Stimulated activated CD4-positive, alpha-beta T cell treated with anti-CD3 and anti-CD28 coated beads, Interleukin-1b, Interleukin-23, amount 100 ng/mL, for 24 hours (primary cell): ENCODE measurements at places on chromosomes 1 and 21.

DNA sequence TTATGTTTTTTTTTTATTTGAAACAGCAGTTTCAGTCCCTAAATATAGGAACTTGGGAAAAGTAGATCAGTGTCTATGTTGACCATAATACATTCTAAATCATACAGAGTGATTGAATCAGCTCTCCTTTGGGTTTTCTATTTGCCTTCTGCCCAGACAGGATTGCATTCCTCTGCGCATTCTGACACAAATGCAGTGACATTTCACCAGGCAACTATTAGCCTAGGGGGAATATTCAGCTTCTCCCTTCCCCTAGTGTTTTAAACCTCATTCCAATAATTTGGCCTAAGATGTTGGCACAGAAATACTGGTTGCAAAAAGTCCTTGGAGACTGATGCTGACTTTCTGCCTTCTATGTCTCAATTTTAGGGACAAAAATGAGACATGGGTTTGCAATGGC lies 172.8 kb downstream of the PTGER3 start:
- no peak for DNase-seq

- DNase-seq, result no peak
Observed at GRCh38 chr1:107536266-107536665, 395.4 kb downstream of the NTNG1 start.

GRCh38 chr1:145792484-145792883 lies 31.4 kb downstream of the RNF115 start:
- no peak for DNase-seq

DNA sequence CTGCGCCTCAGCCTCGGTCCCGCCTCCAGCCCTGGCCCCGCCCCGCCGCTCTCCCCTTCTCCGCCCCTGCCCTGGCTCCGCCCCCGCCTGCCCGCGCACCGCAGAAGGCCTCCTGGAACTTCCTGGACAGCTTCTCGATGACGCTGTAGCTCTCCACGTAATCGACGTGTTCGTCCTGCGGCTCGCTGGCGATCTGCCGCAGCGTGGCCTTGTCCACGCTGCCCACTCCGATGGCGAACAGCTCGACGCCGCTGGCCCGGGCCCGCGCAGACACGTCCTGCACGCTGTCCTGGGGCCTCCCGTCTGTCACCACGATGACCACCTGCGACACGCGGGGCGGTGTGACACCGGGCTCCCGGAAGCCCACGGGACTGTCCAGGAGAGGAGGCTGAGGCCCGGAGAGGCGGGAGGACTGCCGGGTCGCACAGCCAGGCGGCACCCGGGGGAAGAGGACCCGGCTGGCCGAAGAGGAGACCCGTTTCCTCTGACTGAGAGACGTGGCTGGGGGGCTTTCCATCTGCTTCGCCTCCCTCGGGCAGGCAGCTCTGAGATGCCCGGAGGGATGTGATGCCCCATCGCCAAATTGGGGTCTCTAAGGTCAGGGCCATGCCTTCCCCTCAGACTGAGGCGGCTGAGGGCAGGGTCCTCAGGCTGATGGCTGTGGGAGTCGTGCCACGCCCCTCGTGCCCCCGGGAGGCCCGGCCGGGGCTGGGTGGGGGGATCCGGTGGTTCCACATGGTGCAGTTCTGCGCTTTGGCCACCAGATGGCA lies 4.6 kb downstream of the MATN1 start:
- peak; percentile 72 for DNase-seq

DNA sequence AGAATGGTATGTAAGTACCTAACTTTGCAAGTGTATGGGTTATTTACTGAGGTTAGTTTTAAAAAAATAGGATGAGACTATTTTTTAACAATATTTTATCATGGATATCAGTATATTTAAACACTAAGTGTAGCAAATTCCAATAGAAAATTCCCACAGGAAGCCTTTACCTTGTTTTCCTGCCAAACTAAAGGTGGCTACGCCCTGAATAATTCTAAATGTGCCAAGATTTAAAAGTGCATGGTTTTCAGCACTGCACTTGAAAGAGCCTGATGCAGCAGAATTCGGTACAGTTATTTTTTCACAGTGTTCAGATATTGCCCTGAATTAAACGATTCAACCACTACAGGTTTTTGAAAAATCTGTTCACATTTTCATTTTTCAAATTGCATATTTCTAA lies 1622.8 kb upstream of the B3GALT2 start:
- no peak for DNase-seq

DNA sequence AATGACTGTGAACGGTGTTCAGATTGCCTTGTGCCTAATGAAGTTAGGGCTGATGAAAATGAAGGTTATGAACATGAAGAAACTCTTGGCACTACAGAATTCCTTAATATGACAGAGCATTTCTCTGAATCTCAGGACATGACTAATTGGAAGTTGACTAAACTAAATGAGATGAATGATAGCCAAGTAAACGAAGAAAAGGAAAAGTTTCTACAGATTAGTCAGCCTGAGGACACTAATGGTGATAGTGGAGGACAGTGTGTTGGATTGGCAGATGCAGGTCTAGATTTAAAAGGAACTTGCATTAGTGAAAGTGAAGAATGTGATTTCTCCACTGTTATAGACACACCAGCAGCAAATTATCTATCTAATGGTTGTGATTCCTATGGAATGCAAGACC lies 96.6 kb downstream of the ZFYVE9 start:
- no peak for DNase-seq

GRCh38 chr1:17775796-17776195 lies 20.7 kb downstream of the ACTL8 start:
- no peak for DNase-seq

- DNase-seq, result no peak
Observed at GRCh38 chr1:93596329-93597089, 85.1 kb downstream of the BCAR3 start.

DNA sequence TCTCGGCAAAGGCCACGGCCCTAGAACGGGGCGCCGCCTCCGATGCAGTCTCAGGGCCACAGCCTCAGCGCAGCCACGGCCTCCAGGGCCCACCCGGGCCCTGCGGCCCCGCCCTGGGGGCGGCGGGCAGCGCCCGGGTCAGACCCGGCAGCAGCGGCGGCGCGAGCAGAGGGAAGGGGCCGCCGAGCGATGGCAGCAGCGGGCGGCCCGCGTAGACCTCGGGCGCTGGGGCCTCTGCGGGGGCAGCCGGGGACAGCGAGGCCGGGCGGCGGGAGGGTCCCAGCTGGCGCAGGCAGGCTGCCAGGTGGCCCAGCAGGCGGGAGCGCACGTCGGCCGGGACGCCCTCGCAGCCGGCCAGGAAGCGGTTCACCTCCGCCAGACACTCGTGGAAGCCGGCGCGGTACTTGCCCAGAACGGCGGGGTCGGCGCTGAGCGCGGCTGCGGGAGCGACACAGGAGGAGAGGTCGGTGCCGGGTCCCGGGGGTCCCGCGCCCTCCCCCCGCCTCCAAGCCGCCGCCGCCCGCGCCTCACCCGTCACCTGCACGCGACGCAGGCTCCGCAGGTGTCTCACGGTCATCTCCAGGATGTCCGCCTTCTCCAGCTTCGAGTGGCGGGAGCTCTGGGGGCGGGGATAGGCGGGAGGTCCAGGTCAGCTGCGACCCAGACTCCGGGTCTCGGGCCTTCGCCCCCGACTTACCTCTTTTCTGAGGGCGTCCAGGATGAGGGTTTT lies 737 bp downstream of the HES4 start:
- no peak for DNase-seq

DNA sequence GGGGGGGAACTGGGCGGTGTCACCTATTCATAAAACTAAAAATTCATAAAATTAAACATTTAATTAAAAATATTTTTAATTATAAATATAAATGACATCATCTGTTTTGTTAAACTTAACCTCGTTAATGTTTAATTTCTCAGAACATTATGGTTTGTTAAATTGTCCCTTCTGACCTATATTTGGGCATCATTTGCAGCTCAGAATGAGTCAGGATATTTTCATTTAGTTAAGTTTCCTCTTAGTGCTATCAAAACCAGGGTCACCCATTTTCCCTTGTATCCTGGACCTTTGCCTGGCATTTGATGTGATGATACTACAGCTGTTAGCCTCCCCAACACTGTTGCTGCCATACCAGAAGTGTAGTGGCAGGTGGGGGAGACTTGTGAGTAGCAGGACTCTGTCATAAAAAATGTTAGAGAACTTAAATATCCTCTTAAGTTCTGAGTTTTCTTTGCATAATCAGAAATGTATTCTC lies 30.3 kb downstream of the TSNAX start:
- no peak for DNase-seq

DNA sequence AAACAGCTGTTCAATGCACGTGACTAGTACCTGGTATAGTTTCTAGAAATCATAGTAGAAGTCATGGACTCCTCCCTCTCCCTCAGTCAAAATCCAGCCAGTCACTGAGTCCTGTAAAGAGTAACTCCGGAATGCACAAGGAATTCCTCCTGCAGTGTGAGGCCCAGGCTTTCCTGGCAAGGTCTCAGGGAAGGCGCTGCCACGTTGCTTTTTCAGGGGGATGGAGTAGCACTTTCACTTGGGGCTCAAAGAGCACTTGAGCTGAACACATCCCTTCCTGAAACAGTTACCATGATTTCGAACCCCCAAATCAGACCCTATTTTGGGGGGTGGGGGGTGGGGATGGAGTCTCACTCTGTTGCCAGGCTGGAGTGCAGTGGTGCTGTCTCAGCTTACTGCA lies 26.4 kb upstream of the LRRC8D start:
- DNase-seq, result no peak

DNA sequence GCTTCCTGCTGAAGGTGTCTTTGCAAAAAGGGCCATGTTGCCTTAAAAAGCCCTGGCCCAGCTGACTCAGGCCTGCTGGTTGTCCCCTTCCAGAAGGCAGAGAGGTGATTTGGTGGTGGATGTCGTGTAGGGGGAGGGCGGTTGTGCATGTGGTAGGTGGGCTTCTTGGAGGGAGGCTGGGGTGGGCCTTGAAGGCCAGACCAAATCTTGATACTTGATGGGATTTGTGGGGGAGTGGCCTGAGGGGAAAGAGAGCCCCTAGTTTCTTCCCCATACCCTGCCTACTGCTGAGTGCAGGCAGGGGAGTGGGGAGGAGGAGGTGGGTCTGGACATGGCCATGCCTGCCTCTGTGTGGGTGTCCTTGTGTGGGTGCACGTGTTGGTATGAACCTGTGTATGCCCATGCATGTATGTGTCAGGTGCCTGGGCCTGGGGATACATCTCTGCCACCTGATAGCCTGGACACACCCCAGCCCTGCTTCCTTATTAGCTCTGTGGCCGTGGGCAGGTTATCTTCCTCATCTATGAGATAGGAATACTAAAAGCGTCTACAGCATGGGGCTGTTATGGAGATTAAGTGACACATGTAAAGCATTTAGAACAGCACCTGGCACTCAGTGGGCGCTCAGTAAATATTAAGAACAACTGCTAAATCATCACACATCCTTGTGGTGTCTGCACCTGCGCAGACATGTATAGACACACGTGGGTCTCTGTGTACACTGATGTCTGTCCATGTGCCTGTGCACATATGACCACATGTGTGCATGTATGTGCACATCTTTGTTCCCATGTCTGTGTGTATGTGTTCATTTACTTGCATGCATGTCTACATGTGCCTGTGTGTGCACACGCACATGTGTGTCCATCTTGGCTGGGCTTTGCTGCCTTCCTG lies 17.0 kb downstream of the FAM151A start:
- no peak for DNase-seq

- no peak for DNase-seq
Observed at GRCh38 chr1:208256556-208256955, 12.4 kb upstream of the PLXNA2 start.

GRCh38 chr1:151935154-151935553 lies 25.8 kb upstream of the THEM4 start:
- no peak for DNase-seq

GRCh38 chr1:79193211-79194079 lies 186.9 kb upstream of the ADGRL4 start:
- DNase-seq, result no peak

GRCh38 chr1:32470431-32470830 lies 5.6 kb downstream of the ZBTB8B start:
- DNase-seq, result no peak

GRCh38 chr1:15323989-15324868 lies 77.2 kb downstream of the FHAD1 start:
- DNase-seq, result no peak

- no peak for DNase-seq
Observed at GRCh38 chr1:22210636-22211035, 67.7 kb upstream of the WNT4 start.

DNA sequence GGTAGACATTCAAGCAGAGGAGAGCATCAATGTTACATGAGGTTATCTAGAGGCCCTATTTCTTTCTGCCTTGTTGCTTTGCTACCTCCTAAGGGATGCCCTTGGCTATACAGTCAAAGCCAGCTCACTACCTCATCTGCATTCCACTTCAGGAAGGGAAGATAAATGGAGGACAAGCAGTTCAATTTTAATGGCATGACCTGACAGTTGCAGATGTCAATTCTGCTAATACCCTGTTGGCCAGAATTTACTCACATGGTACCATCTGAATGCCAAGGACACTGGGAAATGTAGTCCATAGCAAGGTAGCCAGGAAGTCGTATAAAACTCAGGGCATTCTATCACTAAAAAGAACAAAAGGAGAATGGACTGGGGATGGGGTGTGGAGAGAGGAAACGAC lies 31.5 kb downstream of the PALMD start:
- DNase-seq, result no peak
